Stimulated activated CD8-positive, alpha-beta memory T cell treated with anti-CD3 and anti-CD28 coated beads, Interleukin-15, amount 100 ng/mL, for 48 hours (primary cell): ENCODE measurements at places on chromosomes 3 and 15.

DNA sequence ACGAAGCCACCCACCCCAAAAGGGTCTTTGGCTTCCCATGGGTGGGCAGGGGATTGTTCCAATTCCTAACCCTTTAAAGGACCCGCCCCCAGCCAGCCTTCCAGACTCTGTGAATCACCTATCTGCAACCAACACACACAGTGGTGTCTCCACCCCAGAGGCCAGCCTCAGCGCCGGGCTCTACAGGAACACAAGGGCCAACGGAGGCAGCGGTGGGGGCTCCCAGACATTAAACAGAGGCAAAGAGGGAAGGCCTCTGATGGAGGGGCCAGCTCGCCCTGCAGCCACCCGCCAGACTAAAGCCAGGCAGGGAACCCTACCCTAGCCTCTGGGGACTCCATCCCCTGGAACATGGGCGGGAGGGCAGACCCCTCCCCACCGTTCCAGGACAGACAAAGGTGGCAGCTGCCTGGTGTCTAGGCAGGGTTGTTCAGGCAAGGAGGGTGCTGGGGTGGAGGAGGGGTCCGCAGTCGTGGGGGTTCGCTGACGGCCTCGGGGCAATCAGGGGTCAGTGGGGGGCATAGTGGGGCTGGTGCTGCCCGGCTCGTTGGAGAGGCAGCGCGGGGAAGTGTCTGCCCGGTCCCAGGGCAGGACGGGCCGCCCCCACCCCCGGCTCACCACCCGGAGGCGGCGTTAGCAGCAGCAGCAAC lies 448 bp downstream of the SHISA5 start:
- DNase-seq, result no peak

GRCh38 chr3:52798978-52799476 lies 4.4 kb downstream of the ITIH3 start:
- DNase-seq, result no peak

DNA sequence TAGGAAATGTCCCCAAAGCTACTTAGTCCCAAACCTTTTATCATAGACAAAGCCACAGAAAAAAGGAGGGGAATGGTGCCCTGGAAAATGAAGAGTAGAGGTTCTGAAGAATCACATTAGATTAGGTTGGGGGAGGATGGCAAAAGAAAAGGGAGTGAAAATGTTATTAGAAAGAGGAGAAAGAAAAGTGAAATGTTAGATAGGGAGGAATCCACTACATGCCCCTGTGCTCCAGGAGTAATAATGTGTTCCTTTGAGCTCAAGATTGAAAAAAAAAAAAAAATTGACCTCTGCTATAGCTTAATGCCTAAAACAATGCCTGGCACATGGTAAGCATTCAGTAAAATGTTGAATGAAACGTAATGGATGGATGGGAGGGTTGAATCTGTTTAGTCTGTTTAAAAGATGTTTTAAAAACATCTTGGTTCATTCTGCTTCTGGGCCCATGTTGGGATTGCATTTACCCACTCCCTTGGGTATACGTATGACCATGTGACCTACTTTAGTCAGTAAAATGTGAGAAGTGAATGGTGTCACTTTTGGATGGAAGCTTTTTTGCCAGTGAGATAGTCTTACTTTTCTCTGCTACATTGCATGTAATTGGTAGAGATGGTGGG lies 19.0 kb downstream of the MAPK6 start:
- DNase-seq, result no peak

DNA sequence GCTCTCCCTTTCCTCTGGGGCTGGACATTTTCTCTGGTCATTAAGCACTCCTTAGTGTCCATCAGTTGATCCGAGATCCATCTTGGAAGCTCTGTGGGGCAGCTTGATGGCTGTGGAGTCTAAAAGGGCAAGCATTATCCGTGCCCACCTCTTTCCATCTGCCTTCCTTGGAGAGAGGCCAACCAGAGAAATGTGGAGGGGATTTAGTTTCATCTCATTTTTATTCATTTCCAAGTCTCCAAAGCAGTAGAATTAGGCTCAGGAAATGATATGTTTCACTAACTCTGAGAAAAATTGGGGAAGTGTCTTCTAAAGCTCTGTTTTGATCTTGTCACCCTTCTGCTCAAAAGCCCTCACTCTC lies 95.9 kb upstream of the KLHL25 start:
- no peak for DNase-seq

- no peak for DNase-seq
Observed at GRCh38 chr15:71844916-71845315, 34.6 kb downstream of the NR2E3 start.

DNA sequence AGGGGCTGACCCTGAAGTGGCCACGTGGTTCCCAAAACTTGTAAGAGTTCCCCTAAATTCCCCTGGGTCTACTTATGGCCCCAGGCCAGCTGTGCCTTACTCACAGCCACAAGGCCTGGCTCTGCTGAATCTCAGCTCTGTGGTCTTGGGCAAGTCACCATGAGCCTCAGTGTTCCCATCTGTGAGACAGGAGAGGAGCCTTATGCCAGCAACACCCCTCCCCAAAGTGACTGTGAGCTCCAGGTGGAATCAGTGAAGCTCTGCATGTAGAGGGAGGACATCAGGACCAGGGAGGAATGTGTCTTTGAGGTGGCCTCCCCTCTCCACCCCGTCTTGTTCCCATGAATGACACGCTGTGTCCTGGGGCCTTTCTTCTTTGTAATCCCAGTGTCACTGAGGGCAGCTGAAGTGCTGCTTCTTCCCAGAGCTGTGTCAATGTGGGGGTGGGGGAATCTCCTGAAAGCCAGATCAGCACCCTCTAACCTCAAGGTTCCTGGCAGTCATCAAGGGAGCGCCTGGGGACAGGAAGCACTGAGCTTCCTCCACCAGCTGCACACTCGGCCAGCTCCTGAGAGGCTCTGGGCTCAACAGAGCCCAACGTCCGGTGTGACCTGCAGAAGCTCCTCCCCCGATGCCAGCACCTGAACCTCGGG lies 258.9 kb downstream of the UACA start:
- DNase-seq, result no peak

DNA sequence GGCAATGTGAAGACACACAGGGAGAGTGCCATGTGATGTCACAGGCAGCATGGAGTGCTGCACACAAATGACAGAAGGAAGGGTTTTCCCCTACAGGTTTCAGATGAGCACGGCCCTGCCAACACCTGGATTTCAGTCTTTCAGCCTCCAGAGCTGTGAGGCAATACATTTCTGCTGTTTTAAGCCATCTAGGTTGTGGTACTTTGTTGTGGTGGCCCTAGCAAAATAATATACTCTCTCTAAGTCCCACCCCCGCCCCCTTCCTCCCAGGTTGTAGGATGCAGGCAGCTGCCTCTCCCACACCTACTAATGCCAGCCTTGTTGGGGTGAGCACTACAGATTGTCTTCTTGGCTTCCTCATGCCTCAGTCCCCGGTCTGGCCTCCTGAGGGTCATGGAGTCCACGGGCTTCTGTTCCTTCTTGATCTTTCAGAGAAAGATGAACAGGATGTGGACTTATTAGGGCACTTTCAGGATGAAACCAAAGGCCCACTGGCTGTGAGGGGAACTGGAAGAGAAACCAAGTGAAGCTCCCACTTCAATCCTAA lies 180.0 kb downstream of the CD47 start:
- no peak for DNase-seq

DNA sequence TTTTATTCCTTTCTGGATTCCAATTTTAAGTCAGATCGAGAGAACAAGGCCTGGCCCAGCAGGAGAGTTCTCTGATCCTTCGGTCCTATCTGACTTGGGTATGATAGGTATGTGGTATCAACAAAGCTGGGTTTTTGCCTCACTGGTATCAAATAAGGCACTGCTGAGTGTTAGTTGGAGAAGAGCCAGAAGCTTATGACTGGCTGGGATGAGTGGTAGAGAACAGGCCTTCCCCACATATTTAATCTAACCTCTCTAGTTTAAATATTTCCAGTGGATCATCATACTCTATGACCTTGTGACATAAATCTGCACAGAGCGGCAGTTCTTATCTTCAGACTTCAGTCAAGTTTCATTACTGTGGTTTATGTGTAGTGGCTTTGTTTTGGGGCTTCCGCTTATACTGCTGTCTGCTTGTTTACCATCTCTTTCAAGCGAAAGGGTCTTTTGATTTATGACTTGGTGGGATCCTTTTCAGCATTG lies 164.5 kb downstream of the PTPRG start:
- DNase-seq, result no peak

GRCh38 chr15:49223536-49224274 lies 53.7 kb downstream of the GALK2 start:
- no peak for DNase-seq

DNA sequence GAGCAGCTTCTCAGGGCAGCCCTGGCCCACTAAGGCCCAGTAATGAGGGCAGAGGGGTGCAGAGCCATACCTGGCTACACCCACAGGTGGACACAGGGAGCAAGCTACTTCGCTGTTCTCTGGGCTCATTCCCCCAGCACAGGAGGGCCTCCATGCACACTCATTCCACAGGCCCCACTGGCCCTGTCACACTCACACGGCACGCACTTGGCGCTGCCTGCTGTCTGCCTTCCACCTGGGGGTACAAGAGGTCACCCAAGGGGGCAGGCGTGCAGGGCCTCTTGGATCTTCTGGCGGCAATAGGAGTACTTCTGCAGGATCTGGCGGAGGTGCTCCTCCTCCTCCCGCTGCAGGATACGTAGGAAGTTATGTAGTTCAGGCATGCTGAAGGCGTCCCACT lies 2.3 kb upstream of the TUSC2 start:
- DNase-seq, result no peak

DNA sequence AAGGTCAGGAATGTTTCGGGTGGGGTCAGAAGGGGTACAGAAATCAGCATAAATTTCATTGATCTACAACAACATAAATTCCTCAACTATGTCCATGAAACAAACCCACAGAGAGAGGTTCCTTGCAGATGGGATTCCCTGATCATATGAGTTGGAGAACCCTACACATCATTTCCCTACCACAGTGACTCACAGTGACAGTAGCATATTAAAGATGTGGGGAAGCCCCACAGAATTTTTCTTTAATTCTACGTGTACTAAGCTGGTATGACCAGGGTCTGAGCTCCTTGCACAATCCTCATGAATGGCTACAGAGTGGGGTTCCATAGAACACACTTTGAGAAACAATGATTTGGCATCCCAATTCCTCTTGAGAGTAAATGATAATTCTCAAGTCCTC lies 116.9 kb upstream of the RAD18 start:
- no peak for DNase-seq

DNA sequence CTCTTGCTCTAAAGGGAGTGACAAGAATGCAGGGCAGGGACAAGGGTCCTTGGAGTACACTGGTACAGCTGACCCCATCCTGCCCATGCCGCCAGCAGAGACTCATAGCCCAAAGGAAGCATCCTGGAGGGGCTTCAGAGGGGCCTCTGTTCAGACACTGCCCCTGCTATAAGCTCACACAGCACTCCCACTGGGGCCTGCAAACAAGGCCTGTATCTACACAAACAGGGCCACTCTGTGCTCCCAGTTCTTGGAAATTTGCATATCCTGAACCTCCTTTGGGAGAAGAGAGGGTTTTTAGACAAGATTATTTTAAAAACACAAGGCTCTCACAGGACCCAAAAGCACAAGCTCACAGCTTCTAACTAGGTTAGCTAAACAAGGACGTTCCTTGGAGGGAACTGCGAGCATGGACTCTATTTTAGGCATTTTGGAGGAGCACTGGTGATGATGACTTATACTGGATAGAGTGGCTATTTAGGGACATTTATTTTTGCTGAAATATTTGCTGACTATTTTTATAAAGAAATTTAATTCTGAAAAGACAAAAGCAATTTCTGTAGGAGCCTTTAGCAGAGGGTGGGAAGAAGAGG lies 16.4 kb upstream of the ANKRD34C start:
- DNase-seq, result no peak

- no peak for DNase-seq
Observed at GRCh38 chr15:85414495-85414894, 34.1 kb downstream of the AKAP13 start.

DNA sequence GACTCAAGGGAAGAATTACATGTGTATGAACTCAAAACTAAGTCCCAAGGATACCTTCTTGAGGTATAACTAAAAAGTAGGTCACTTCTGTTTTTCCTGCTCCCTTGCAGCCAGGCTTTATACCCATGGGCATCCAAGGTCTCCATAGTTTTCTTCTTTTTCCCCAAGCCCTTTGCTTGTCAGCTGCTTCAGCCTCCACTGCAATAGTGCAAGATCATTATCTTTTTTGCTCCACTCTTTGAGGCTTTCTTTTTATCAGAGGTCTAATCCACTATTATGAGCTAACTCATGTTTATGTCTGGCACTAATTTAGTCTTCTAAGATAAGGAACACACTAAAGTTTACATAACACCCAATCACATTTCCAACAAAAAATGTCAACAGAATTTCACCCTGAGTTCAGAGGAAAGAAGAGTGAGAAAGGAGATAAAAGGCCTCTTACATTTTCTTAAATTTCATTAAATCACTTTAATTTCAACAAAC lies 121.2 kb upstream of the LSAMP start:
- no peak for DNase-seq

GRCh38 chr15:44011238-44011854 lies 183.7 kb downstream of the FRMD5 start:
- no peak for DNase-seq

- no peak for DNase-seq
Observed at GRCh38 chr3:57252404-57252803, 24.9 kb downstream of the APPL1 start.

GRCh38 chr3:108806316-108806715 lies 16.3 kb upstream of the TRAT1 start:
- DNase-seq, result no peak

- DNase-seq, result no peak
Observed at GRCh38 chr3:5090197-5090596, 31.9 kb upstream of the ARL8B start.

DNA sequence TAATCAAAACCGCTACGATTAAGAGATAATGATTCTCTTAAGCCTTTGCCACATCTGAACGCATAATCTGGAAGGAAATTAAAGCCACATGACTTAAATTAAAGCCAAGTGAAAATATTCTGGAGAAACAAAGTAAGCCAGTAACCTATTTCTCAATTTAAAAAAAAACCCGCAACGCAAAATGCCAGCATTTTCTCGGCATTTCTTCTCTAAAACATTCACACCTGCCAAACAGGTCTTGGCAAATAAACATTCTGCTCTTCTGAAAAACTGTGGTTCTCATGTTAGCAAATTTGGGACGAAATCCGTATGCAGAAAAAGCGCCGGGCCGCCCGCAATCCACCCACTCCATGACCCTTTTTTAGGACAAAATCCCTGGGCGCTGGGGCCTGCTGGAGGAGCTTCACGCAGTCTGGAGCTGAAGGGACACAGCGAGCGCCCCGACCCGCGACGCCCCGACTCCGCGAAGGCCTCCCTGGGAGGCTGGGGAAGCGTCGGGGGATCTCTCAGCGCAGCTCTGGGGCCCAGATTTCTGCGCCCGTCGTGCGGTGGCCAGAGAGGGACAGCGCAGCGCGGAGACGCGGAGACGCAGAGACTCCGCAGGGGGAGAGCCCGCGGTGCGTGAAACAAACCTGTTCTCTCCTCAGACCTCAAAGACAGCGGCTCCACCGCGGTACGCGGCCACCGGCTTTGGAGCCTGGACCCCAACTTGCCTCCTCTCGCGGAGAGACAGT lies 471 bp downstream of the NKIRAS1 start:
- DNase-seq, result no peak
